ENCODE measurements at places on chromosomes 12 and 14.

- no peak for DNase-seq
Measured at GRCh38 chr12:57169969-57170368, 22.6 kb upstream of the LRP1-AS start.

- DNase-seq, result no peak
Measured at GRCh38 chr12:111643427-111643826, 42.3 kb downstream of the BRAP start.

DNA sequence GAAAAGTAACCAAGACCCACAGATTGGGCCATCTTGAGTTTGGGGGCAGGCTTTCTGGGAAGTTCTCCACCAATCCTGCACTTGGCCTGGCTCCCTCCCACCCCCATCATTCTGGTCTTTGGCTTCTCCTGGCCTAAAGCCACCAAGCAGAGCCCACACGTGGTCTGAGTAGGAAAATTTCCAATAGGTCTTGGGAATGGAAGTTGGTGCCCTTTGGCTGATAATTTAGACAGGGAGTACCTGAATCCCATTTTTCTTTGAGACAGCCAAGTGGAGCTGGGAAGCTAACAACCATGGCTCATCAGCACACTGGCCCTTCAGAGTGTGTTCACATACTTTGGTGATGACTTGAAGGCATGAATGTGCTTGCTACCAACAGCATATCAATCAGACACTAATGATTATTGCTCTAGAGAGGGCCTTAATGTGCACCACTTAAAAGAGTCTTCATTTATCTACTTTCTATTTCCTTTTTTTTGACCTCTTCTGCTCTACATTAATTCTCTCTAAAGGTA lies 156.0 kb downstream of the EGLN3 start:
- no peak for DNase-seq

- no peak for DNase-seq
Measured at GRCh38 chr14:89507521-89507920, 90.5 kb upstream of the FOXN3 start.

DNA sequence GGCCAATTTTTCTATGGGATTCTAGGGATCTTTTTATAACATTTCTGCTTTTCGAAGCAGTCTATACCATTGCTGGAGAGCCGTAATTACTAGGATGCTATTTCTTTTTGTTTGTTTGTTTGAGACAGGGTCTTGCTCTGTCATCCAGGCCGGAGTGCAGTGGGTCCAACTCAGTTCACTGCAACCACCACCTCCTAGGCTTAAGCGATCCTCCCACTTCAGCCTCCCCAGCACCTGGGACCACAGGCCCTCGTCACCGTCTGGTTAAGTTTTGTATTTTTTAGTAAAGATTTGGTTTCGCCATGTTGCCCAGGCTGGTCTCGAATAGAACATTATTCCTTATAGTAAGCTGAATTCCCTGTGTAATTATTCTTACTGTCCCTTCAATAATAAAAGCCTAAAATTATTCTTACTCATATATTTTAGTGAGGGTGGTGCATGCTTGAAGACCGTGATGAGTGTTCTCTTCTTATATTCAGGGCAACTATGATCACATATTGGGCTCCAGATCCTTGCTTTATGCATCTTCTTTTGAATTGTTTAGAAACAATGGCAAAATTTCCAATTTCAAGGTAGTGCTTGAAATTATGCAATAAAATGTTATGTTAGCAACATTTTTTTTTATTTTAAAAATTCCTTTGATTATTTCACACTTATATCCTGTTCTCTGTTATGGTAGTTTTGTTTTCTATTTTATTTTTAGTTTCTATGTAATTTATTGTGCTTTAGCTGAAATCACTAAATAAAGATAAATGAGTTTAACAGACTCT lies 66.2 kb downstream of the CRADD start:
- DNase-seq, result no peak

- DNase-seq, result no peak
Measured at GRCh38 chr14:49828640-49829039, 23.9 kb downstream of the NEMF start.

DNA sequence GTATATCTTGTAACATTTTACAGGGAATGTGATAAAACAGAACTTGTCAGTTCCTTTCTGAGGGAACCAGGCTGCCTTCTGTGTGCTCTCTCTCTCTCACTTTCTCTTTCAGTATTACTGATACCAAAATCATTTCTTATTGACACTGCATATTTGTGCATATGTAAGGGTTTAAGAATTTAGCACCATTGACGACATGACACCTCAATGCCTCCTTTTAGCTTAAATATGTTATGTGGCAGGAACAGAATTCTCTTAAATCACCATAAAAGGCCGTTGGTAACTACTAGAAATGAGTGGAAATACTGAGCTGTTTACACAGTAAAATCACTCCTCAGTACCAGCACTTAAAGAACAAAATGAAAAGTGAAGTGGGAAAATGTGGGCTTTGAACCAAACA lies 457.7 kb upstream of the SYT1 start:
- no peak for DNase-seq

GRCh38 chr14:44461811-44462210 lies 45.3 kb downstream of the FSCB start:
- DNase-seq, result no peak

- no peak for DNase-seq
Measured at GRCh38 chr14:86521031-86521730, 991.2 kb downstream of the FLRT2 start.

GRCh38 chr14:93861836-93862235 lies 65.3 kb upstream of the FAM181A start:
- no peak for DNase-seq

- DNase-seq, result no peak
Measured at GRCh38 chr14:84152452-84152851, 1377.5 kb upstream of the FLRT2 start.

DNA sequence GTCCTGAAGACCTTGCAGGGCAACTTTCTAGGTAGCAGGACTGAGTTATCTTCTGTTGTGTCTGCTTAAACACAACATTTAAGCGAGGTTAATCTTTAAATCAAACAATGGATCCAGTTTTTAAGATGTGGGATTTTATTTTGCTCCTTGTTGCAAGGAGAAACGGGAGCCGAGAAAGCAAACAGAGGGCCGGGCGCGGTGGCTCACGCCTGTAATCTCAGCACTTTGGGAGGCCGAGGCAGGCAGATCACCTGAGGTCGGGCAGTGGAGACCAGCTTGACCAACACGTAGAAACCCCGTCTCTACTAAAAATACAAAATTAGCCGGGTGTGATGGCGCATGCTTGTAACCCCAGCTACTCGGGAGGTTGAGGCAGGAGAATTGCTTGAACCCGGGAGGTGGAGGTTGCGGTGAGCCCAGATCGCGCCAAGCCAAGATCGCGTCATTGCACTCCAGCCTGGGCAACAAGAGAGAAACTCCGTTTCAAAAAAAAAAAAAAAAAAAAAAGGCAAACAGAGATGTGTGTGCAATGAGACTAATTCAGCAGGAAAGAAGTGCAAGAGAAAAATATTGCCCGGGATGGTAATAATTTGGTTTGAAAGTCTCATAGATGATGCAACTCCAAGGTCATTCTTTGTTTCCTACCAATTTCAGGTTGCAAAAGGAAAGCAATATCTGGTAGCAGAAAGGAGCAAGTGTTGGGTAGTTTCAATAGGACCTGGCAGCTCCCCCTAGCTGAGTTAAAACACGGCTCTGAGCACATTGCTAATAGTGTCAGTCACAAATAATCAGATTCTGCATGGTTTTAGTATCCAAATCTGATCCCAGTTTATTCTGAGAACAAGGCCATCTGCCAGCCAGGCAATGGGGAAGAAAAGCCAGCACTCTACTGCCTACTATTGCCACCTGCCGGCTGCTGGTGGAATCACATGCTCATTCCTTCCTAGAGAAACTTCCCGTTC lies 141.4 kb downstream of the PPM1H start:
- DNase-seq, result peak; percentile 78

DNA sequence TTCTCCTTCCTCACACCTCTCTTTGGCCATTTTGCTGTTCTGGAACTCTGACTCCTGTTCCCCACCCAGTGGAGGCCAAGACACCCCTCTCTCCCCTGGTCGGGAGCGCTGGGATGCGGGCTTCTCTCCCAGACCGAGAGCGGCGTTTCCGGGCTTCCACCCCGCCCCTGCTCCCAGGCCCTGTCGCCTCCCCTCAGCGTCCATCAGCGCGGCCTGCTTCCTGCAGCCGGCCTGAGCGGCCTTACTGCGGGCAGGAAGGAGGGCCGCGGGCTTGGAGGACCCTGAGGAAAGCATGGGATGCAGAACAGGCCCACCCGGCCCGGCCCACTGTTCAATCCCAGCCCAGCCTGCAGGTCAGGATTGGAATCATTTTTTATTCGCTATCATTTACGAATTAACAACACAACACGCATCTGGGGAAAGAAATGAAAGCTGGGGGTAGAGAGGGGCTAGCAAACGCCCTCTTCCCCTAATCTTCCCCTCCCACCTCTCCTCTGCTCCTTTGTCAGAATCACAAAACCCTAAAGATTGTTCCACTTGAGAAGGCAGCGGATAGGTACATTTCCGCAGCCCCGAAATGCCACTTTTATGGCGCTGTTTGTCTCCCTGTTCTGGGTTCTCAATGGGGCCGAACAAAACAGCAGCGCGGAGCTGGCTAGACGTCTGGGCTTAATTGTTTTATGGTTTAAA lies 3.8 kb upstream of the HOXC8 start:
- no peak for DNase-seq
